DMS153 (cell line): ENCODE measurements at places on chromosomes 6 and 20.

GRCh38 chr6:108616544-108616943 lies 55.8 kb downstream of the FOXO3 start:
- DNase-seq: no peak

GRCh38 chr6:41428996-41429421 lies 93.6 kb downstream of the NCR2 start:
- DNase-seq: peak; percentile 3

DNA sequence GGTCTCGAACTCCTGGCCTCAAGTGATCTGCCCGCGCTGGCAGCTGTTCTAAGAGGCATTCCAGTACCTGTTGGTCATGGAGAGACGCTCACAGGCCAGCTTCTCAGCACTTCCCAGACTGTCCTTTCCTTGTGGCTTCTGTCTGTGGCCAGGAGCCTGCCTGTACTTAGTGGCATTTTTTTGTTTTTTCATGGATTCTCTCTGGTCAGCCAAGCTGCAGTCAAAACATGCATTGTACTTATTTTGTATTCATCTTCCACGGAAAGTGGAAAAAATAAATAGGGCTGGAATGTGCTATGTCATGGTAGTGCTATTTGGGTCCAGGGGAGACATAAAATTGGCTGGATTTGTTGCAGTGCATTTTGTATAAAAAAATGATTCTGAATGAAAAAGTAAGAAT lies 29.1 kb downstream of the ZDHHC14 start:
- no peak for DNase-seq

DNA sequence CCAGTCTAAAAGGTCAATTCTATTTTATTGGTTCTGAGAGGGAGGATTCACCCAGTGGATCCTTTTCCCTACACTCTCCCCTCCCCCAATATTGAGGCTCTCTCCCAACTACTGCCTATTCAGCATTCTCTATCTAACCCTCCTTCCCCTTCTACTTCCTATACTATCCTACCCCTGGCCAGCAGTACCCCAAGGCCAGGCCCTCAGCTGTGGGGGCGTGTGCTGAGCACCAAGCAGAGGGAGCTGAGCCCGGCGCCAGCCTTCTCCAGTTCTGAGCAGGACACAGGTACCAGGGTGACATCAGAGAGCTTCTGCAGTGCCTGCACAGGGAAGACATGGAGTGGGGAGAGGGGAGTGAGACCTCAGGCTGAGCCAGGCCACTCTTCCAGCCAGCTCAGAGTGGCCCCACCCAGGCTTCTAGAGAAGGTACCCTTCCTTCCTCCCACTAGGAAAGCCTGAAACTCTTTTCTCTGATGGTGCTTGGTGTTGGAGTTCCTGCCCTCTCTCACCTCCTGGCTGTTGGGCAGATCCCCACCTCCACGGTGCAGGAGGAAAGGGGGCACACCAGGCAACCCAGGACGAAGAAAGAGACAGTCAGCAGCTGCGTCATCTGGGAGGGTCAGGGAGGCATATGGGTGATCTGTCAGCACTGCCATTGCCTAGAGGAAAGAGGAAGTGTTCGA lies 1.9 kb downstream of the DDAH2 start:
- no peak for DNase-seq

DNA sequence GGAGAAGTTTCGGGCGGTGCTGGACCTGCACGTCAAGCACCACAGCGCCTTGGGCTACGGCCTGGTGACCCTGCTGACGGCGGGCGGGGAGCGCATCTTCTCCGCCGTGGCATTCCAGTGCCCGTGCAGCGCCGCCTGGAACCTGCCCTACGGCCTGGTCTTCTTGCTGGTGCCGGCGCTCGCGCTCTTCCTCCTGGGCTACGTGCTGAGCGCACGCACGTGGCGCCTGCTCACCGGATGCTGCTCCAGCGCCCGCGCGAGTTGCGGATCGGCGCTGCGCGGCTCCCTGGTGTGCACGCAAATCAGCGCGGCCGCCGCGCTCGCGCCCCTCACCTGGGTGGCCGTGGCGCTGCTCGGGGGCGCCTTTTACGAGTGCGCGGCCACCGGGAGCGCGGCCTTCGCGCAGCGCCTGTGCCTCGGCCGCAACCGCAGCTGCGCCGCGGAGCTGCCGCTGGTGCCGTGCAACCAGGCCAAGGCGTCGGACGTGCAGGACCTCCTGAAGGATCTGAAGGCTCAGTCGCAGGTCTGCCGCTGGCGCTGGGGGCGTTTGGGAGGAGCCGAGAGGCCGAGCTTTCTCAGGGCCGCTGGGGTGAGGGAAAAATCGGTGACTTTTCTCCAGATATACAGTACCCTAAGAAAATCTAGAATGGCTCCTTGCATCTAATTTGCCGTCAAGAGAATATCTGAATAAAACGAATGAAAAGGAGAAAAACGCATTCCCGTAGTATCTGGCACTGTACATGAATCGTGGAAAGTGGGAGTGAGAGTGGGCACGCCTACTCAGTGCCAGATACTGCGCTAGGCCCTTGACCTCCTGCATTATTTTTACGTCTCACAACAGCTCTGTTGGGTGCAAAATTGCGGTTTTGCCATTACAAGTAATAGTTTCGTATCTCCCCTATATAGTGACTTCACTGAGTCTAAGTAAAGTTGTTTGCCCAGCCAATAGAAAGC lies 1.0 kb downstream of the CALHM6 start:
- peak; percentile 11 for DNase-seq
